ENCODE measurements at places on chromosomes 16 and 17. TPM values are rescaled to one million over a fixed set of nuclear protein-coding genes. Genes with fewer than 3 reads are reported as not detected.

Gene BHLHA9
- not detected for total RNA-seq

Gene FXR2
- 30.3 TPM for total RNA-seq

Gene CMTM4
- 89.0 TPM for total RNA-seq

Gene HOXB2
- total RNA-seq = 39.4 TPM

Gene PDE6G
- total RNA-seq = 4.4 TPM

All from metanephros (tissue), 2 donors.